ENCODE measurements at places on chromosomes 7 and 10.

DNA sequence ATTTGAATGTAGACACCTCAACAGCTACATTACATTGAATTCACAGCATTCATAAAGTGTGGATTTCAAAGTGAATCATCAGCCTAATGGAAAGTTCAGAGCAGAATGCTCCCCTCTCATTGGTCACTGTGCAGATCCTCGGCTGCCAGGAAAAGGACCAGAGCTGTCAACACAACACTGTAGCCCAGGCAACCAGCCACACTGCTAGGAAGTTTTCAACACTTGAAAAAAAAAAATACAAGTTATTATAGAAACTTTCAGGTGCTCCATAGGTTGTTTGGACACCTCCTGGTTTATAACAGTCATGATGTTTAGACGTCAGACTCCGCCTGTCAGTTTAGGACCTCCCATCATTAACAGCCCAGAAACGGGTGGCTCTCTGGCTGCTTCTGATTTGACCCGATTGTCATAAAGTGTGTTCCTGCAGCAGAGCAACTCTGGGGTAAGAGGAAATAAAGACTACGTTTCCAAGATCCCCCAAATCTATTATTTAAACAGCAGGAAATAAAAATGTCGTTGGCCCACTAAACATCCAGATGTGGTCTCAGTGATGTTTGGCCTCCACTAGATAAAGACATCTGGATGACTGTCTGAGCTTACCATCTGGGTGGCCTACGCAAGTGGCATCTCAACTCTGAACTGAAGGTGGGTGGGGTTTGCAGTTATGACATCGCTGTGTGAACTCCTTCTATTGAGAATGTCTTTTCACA is 117.4 kb downstream of the CABCOCO1 start:
- DNase-seq, result no peak

- peak; percentile 85 for DNase-seq
Measured at GRCh38 chr10:132418527-132419416, 21.8 kb downstream of the PWWP2B start.

GRCh38 chr10:76311752-76312636 is 880.6 kb downstream of the LRMDA start:
- DNase-seq, result no peak

DNA sequence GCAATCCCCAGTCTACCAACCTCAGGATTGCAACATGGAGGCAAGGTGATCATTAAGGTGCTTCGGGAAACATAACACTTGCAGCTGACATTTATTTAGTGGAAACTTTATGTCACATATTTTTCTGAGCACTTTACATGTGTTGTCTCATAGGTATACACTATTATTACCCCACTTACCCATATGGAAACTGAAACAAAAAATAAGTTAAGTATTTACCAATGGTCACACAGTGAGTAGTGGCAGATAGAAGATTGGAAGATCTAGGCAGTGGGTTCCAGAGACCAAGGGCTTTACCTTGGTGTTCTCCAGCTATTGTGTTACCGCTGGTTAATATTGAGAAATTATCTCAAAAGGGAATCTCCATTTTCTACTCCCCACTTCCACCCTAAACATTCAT is 1279.1 kb upstream of the SORCS1 start:
- no peak for DNase-seq

GRCh38 chr10:11166550-11166949 is 148.9 kb downstream of the CELF2 start:
- no peak for DNase-seq

DNA sequence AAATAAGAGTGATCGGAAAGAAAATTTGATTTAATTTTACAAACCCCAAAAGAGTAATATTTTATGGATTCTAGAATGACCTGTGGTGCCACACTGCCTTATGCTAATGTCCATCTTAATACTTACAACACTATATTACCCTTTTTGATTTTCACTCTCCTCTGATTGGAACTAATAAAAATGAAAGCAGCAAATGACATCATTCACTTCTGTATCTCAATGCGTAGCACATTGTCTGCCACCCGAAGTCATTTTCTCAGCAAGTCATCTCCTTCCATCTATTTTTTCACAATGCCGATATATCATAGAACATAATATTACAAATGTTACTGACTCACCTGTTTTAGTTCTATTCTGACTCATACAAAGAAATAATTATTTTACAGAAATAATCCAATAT is 127.5 kb upstream of the PCLO start:
- DNase-seq, result no peak

DNA sequence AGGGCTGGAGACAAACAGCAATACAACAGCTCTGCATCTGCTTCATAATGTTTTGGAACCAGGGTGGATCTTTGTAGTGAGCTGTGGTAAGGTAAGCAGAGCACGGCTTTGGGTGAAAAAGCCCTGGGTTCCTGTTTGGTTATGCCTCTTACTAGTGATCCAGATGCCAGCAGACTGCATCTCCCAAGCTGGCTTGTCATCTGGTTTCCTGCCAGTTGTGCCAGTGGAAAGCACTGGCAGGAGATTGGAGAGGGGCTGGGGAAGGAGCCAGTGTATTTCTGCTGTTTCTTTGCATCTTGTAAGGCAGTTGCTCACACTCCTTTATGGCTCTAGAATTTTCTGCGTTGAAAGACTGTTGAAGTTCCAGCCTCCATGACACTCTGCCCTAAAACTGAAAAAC is 137.6 kb downstream of the TSPAN12 start:
- DNase-seq, result no peak

GRCh38 chr7:2282185-2282751 is 32.0 kb downstream of the SNX8 start:
- no peak for DNase-seq

- no peak for DNase-seq
Measured at GRCh38 chr10:114404171-114405010, at the start of gene AFAP1L2. Gene AFAP1L2, minus strand, starts transcription at chr10:114404502. Its CDS starts 47 bp downstream, at chr10:114404455.

- no peak for DNase-seq
Measured at GRCh38 chr7:120337308-120337907, 64.4 kb downstream of the KCND2 start.

DNA sequence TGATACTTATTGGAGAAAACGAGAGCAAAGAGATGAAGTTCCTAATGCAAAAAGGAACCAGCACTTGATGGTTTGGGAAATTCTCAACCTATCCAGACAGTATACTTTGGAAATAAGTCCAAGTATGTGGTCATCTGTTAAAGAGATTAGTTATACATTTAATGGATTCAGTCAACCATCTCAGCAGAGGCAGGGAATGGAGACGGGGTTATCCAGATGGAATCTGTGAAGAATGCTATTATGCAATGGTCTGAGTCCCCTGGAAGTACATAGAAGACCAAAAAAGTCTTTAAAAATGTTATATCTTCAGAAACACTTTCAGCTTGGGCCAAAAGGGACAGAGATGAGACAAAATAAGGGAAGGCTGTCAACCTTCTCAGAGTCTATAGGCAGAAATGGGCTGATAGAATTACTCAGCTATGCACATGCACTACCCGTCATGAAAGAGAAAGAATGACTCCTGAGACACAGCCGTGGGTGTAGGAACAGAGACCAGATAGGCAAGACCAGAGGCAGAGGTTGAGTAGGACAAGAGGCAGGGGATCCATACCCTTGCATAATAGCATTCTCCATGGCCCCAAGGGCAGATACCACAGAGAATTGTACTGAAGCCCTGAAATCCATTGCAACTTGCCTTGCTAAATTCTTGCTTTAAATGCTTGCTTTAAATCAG is 738.8 kb upstream of the POT1 start:
- no peak for DNase-seq

GRCh38 chr10:3850999-3851937 is 66.3 kb upstream of the KLF6 start:
- DNase-seq, result no peak

GRCh38 chr10:114208351-114208750 is 29.2 kb downstream of the TDRD1 start:
- DNase-seq, result no peak

DNA sequence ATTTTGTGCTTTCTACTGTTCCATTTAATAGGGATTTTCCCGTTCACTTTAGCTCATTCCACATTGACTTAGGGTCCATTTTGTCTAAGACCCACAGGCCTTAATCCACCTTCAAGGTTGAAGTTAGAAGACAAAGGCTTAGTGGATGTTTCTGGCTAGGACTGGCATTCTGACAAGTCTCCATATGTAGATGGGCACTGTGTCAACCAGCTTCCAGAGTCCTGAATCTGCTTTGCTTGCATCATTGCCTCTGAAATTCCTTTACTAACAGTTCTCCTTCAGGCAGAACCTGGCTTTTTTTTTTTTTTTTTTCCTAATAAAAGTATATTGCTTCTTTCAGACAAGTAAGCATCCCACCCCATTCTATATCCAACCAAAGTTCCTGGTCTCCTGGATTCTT is 69.6 kb upstream of the PDCD4 start:
- DNase-seq, result no peak

DNA sequence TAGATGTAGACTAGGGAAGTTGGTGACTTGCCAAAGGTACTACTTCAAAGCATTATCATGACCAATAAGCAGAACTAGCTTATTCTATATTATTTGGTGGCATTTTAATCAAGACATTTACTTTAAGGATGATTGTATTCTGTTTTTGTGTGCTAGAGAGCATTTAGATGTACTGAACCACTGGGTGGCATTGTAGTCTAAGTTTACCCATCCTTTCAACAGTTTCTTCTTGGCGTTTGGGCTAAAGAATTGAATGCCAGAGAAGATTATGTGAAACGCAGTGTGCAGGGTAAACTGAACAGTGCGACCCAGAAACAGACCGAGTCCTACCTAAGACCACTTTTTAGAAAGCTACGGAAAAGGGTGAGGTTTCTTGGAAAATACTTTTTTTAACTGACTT is 26.8 kb downstream of the PRPF18 start:
- DNase-seq, result no peak

DNA sequence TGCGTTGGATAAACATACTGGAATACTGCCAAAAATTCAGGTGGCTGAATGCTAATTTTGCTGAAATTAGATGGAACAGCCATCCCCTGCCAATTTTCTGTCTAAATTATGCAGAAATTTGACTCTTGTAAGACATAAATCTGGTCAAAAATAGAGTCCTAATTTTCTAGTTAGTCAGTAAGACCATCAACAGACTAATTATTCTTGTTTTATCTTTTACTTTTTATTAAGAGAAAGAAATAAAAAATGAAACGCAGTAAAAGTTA is 110.3 kb upstream of the GATA3 start:
- DNase-seq, result no peak

DNA sequence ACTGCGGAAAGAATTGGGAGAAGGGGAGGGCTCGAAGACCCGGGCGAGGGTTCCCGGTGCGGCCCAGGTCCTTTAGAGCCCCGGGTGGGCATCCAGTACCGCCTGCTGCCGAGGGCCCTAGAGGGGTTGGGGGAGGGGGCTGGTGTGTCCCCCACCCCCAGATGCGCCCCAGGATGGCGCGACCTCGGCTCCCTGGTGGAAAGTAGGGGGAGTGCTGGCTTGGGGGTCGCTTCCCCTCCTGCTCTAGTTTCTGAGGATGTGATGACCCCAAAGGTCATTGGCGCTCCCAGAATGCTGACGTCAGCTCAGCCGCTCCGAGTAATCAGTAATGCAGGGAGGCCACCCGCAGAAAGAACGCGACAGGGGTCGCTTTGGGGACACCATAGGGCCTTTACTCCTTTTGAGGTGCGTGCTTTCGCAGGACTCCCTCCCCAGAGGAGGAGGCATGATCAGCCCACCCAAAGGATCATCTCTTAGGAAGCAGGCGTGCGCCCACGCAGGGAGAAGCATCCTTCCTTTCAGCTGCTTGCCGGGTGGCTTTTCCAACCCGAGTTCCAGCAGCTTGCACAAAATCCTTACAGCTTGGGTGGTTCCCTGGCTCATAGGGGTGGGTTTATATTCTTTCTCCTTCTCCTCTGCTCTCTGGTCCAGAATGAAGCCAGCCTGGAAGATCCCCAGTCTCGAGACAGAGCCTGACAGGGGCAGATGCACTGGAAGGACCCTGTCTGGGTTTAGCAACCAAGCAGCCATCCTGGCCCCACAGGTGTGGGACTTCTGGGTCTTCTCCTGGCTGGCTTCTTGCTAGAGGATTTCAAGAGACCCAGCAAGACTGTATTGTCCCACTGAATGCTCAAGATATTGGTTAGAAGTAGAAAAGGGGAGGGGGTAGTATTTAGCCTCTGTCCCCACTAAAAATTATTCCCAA is 1.3 kb upstream of the PRKAG2 start:
- DNase-seq, result peak; percentile 14

- DNase-seq, result no peak
Measured at GRCh38 chr10:18157881-18158280, 17.7 kb downstream of the CACNB2 start.

- no peak for DNase-seq
Measured at GRCh38 chr10:118965096-118965495, 64.4 kb upstream of the NANOS1 start.

- DNase-seq, result no peak
Measured at GRCh38 chr10:48512861-48513260, 92.0 kb downstream of the ARHGAP22 start.

- DNase-seq, result peak; percentile 22
Measured at GRCh38 chr7:38736138-38736537, 105.0 kb upstream of the AMPH start.

Measured in left lung (tissue), 14 donors.